Fibroblast of the conjunctiva (primary cell): ENCODE measurements at places on chromosomes 11 and 22.

- no peak for DNase-seq
Observed at GRCh38 chr11:127632976-127633680, 632.6 kb upstream of the KIRREL3 start.

DNA sequence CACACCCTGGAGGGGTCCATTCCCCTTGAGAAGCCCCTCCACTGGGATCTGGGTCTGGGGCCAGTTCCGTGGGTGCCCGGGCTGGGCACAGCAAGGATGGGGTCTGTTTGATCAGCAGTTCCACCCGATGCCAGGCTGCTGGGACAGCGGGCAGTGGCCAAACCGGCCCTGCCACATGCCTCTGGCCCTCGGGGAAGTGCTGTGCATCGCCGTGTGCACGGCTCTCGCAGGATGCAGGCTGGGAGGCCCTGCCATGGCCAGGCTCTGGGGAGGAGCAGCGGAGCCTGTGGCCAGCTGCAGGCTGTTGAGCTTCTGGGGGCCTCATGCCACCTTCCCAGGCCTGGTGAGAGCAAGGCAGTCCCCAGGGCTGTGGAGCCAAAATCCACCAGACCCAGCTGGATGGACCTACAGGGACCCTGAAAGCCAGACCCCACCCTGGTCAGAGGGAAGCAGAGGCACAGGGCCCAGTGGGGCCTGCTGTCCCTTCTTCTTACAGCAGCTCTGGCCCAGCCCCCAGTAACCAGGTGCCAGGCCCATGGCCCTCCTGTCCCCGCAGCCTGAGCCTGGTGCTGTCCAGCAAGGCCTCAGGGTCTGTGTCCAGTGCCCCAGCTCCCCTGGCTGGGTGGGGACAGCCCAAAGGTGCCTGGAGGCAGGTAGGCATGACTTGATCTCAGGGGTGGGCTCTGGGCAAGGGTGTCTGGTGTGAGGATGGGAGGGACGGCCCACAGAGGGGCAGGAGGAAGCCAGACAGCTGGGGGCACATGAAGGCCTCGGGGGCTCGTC, 57.3 kb downstream of the WNT7B start:
- no peak for DNase-seq

DNA sequence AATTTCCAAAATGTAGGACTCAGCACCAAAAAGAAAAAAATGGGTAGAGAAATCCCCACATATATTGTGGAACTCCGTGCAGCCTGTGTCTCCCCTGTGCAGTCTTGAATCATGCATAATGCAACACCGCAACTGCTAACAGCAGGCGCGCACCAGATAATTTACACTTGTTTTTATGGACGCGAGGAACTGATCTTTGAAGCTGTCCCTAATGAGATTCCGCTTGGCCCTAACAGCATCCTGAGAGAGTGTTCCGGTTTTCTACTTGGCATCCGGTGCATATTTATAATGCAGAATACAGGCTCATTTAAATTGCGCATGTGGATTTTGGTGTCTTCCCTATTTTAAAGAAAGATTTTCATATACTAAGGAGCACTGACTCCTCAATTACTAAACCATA, 21.1 kb downstream of the MPPED2 start:
- no peak for DNase-seq

DNA sequence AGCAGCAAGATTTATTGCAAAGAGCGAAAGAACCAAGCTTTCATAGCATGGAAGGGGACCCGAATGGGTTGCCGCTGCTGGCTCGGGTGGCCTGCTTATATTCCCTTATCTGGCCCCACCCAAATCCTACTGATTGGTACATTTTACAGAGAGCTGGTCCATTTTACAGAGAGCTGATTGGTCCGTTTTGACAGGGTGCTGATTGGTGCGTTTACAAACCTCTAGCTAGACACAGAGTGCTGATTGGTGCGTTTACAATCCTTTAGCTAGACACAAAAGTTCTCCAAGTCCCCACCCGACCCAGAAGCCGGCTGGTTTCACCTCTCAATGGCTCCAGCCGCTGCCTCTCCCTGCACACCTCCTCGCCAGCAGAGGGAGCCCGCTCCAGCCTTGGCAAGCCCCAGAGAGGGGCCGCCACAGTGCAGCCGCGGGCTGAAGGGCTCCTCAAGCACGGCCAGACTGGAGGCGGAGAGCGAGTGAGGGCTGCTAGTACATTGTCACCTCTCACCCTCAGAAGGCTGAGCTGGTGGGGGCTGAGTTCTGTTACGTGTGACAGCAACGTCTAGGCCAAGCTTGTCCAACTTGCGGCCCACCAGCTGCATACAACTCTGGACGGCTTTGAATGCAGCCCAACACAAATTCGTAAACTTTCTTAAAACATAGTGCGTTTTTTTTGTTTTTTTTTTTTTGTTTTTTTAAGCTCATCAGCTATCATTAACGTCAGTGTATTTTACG, 8.7 kb downstream of the PTH start:
- DNase-seq = no peak

GRCh38 chr11:44404301-44404700, 94.4 kb upstream of the ALX4 start:
- no peak for DNase-seq

GRCh38 chr11:12215181-12215593, 104.8 kb downstream of the MICAL2 start:
- DNase-seq = no peak
